ENCODE measurements at places on chromosomes 6 and 20. TPM values are rescaled to one million over a fixed set of nuclear protein-coding genes. Genes with fewer than 3 reads are reported as not detected.
A peak's percentile ranks its signal among the peaks of the same experiment; 100 is the strongest.

ADGRB3 gene
- 0.38 TPM for total RNA-seq

- DNase-seq: no peak
These were observed 20.5 kb downstream of the COL20A1 start for GRCh38 chr20:63313349-63314014.

RAB23 gene
- 2.5 TPM for total RNA-seq

- peak; percentile 74 for DNase-seq
These were observed 95.5 kb upstream of the SCGN start for GRCh38 chr6:25556516-25556915.

GRCh38 chr6:51618563-51618962 lies 468.9 kb downstream of the PKHD1 start:
- DNase-seq: no peak

DNA sequence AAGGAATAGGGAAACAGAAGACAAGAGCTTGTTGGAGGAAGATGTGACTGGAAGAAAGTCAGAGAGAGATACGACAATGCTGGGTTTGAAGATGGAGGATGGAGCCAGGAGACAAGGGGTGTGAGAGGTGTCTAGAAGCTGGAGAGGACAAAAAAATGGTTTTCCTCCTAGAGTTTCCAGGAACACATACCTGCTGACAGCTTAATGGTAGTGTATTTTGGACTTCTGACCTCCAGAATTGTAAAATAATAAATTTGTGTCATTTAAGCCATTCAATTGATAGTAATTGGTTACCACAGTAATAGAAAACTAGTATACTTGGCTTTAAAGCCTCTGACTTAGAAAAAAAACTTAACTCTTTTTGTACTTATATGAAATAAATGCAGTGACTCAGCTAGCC lies 3.6 kb downstream of the AIG1 start:
- no peak for DNase-seq

DNA sequence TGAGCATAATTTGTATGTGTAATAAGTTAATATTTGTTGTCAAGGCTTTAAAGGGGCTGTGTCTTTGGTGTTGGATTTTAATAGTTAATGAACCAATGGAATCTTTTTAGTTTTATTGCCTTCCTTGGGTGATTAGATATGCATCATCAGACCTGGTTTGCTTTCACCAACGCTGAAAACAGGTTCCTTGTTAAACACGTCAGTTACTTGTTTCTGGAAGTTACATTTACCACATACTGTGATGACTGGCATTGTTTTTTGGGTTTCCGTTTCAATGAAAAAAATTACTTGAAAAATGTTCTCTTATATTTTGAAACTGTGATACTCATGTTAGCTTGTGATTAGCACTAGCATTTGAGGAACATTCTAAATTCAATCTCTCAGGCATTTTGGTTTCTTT lies 58.6 kb upstream of the RNF144B start:
- no peak for DNase-seq

- DNase-seq: peak; percentile 66
These were observed 52.7 kb downstream of the ADGRF1 start for GRCh38 chr6:46989398-46989797.

REPS1 gene
- total RNA-seq: 49.4 TPM

DNA sequence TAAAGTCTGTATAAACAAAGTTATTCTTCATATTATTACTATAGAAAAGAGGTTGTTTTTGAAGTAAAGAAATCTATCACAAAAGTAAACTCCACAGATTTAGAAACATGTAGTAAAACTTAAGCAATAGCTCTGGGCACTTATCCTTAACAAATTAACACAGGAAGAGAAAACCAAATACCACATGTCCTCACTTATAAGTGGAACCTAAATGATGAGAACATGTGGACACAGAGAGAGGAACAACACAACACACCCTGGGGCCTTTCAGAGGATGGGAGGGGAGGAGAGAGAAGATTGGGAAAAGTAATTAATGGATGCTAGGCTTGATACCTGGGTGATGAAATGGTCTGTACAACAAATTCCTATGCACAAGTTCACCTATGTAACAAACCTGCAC lies 57.2 kb downstream of the C6orf58 start:
- DNase-seq: no peak

SIM1 gene
- not detected for total RNA-seq

DNA sequence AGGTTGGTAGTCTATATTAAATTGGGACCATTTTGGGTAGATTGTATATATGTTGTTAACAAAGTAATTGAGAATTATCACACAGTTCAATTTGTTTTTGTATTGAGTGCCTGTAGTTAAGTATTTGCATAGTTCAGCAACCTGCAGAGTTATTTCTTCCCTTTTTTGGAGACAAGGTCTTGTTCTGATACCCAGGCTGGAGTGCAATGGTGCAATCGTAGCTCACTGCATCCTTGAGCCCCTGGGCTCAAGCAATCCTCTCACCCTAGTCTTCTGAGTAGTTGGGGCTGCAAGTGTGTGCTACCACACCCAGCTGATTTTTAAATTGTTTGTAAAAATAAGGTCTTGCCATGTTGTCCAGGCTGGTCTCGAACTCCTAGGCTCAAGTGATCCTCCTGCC lies 250.5 kb downstream of the UTRN start:
- no peak for DNase-seq

DNA sequence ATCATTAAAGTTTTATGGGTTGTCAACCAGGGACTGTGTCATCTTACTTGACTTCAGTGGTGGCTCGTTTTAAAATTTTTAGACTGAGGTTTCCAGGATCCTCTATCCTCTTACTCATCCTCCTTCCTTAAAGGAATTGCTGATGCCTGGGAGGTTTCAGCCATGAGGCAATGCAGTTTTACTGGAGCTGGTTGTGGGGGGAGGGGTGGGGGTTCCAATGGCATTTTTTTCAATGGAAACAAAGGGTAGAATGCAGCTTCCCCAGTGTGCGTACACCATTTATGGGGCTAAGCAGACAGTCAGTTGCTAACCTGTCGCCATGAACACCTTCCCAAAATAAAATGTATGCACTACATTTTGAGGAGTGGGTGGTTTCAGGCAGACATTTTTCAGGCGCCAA lies 88.0 kb downstream of the METTL24 start:
- no peak for DNase-seq

ME1 gene
- 13.7 TPM for total RNA-seq

- no peak for DNase-seq
These were observed 23.3 kb downstream of the VEGFA start for GRCh38 chr6:43793154-43793874.

DNA sequence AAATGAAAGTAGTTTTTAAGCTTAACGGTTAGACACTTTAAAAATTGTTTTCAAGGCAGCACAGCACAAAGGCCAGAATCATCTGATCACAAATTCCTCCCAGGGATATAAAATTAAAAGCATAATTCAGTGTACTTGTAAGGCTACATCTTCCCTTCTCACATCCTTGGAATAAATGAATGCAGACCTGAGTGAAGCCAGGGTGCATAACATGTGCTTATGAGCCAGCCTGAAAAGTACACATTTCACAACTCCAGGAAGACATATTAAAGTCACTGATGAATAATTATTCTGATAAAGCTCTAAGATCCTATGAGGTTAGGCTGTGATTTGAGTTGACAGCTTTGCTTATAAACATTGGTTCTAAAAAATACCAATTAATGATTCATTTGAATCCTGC lies 163.6 kb downstream of the BTBD9 start:
- DNase-seq: no peak

GRCh38 chr6:95496769-95497426 lies 80.4 kb upstream of the MANEA start:
- DNase-seq: no peak

DNA sequence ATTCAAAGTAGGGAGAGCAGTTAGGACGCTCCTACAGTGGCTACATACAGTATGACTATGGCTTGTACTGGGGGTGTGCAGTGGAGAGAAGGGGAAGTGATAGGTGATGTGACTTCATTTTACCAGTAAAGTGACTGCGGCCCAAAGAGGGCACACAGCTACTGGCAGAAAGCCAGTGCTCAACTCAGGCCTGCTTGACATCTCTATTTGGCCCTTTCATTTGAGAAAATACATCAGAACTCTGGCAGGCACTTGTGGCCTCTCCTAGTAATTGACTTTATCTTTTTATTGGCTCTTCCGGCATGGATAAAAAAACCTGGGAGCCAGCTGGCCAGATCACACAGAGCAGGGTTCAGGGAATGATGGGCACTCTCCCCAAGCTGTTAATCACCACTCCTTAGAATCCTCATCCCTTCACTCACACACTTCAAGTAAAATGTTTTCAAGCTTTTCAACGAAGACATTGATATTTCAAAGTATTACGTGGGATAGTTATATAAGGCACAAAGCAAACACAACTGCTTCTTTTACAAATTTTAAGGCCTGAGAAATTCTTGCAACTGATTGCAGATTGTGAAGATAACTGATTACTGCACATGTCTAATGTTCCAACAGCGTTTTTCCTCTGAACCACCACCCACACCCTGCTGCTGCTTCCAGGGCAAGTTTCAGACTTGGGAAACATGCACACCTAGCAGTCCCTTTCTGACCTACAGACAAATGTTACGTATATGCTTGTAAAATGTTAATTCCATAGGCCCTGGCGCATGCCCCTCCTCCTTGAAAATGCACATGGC lies 73.5 kb downstream of the TNFRSF21 start:
- DNase-seq: no peak

All from left lobe of liver (tissue), 2 donors.